ENCODE measurements at places on chromosomes 3 and 15.

DNA sequence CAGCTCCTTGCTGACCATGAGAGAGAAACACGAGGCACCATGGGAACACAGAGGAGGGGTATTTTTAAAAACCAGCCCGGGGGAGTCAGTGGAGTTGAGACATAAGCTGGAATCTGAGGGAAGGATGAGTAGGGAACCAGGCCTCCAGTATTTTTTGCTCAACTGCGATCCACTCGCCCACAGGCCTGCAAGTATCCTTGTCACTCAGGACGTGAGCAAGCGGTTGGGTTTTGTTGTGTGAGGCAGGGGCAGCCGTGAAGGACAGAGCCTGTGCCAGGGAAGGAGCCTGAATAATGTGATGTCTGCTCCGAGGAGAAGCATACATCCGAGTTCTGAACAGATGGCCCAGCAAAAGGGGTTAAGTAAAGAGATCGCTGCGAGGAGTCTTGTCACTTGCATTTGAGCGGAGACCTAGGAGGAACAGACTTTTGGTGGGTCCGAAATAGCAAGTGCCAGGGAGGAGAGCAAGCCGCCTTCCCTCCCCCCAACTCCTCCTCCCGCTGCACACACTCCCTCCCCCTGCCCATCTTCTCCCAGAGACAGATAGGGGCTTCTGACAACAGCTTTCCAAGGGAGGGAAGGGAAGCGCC lies 20.4 kb upstream of the NTRK3 start:
- DNase-seq: no peak

DNA sequence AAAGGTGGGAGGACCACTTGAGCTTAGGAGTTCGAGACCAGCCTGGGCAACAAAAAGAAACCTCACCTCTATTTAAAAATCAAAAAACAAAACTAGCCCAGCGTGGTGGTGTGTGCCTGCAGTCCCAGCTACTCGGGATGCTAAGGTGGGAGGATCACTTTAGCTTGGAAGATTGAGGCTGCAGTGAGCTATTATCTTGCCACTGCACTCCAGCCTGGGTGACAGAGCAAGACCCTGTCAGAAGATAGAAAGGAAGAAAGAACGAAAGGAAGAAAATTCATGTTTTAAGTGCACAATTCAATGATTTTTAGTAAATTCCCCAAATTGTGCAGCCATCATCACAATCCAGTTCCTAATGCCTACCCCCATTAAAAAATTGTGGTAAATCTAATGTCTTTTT lies 7.8 kb downstream of the FSD2 start:
- no peak for DNase-seq

DNA sequence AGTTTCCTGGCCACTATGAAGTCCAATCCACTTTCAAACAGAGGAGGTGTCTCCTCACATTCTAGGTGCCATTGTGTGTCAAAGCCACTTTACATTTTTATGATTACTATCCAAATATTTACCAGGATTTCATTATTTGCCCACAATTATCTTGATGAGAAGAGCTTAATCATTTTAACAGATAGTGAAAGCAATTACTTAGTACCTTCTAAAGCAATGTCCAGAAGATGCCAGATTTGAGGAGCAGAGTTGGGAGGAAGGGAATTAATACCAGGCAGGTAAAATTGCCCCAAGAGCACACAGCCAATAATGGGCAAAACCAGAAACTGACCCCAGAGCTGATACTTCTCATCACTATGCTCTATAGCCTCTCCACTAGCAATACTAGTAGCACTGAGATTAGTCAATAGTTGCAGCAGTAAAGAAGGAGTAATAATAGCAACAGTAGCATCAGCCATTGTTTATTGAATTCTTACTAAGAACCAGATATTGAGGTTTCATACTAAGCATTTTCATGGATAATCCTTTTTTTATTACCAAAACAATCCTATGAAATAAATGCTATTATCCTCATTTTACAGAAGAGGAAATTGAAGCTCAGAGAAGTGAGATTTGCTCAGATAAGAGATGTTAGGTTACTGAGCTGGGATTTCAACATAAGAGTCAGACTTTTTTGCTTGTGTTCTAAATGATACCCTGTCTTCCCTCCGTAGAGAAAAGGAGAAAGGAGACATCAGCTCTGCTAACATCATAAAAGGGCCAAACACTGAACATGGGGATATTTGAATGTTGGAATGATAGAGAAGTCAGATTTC lies 509.3 kb upstream of the CFAP20DC start:
- peak; percentile 25 for DNase-seq

GRCh38 chr15:49589030-49589429 lies 31.6 kb downstream of the FAM227B start:
- DNase-seq: no peak

DNA sequence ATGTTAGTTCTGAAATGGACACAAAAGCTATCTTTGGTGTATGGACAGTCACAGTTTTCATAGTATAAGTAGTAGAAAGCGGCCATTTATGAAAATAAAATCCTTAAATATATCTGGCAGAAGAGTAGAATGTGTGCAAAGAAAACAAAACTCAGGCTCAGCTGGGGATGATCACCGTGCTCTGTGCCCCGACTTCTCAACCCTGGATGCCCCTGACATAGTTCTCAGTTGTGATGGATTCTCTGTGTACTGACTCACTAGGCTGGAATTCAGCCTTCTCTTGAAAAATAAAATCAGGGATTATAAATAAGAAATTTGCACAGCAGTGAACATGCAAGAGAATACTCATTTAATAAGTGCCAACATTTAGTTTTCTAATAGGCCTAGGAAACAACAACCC lies 925.1 kb upstream of the NR2F2 start:
- DNase-seq: no peak

DNA sequence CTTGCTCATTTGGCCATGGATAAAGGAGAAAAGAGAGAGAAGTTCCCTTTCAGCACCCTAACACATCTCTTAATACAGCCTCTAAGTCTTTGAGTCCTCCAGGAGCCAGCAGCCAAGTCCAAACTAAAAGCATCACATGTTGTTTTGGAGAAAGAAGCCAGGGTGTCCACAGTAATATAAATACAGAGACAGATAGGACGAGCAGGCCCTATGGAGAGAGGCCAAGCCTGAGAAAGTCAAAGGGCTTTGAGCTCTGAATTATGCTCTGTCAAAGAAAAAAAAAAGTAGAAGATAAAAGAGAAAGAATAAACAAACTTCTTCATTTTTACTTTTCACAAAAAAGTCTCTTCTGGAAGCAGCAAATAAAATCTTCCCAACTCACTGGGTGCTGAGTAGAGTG lies 92.4 kb upstream of the THBS1 start:
- DNase-seq: no peak

GRCh38 chr3:72018343-72018984 lies 233.5 kb upstream of the PROK2 start:
- no peak for DNase-seq

DNA sequence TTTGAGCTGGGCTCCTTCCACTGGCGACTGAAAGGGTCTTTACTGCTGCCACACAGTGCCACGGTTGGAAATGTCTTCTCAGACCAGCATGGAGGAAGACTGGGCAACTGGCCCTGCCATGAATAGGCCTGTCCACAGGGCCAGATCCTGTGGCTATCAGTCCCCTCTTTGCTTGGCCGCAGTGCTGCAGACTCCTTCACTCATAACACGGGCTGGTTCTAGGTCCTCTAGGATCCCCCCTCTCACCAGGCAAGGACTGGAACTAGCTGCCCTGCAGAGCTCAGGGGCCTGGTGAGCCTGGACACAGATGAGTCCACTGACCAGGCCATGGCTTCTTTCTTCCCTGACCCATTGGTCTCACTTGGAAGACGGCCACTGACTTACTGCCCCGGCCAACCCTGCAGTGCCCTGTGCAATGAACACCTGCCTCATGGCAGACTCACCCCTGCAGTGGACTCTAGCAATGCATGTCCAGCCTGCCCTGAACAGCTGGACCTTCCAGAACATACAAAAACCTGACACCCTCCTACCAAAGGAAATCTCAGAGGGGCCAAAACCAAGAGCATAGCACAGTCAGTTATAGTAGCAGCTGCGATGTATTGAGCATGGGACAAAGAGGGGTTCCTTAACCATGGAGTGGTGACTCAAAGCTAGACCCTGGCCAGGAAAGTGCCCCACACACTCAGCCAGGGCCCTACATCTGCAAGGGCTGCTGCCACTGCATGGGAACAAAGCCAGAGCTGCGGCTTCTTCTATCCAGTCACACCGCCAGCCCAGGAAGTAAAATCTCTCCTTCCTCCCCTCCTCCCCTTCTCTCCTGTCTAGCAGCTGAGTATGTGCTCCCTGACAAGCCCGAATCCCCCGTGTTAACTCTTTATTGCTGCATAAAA lies 72.1 kb upstream of the ITGA11 start:
- DNase-seq: no peak

DNA sequence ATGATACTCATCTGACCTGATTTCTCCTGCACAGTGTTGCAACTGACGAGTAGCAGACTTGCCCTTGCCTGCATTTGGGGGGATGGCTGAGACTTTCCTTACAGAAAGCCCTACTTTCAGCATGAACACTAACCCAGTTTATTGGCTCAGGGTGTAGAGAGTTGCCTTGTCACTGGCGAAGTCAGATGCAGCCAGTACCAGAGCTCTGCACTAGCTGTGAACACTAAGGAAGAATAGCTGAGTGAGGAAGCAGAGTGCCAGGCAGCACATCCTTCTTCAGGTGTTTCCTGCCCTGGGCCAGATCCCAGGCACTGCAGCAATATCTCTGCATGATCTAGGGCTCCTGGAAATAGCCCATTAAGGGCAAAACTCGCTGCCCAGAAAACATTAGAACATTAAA lies 154.0 kb upstream of the SYNPR start:
- no peak for DNase-seq

DNA sequence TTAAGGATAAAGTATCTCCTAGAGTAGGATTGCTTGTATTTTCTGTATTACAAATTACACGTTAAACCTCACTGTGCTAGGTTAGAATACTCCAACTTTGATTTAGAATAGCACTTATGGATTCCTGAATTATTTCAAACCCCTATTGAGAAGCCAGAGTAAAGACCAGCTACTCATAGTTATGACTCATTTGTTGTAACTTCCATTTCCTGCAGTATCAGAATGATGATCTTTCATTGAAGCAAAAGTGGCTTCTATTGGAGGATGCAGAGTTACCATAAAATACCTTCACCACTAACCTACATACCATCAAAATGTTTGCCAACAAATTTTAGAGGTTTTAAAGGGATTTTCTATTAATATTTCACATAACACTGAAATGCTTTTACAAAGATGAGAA lies 1322.7 kb upstream of the ALCAM start:
- no peak for DNase-seq

- no peak for DNase-seq
Measured at GRCh38 chr3:170811515-170811914, 58.5 kb downstream of the RPL22L1 start.

- no peak for DNase-seq
Measured at GRCh38 chr3:63661242-63661641, 8.8 kb downstream of the SNTN start.

DNA sequence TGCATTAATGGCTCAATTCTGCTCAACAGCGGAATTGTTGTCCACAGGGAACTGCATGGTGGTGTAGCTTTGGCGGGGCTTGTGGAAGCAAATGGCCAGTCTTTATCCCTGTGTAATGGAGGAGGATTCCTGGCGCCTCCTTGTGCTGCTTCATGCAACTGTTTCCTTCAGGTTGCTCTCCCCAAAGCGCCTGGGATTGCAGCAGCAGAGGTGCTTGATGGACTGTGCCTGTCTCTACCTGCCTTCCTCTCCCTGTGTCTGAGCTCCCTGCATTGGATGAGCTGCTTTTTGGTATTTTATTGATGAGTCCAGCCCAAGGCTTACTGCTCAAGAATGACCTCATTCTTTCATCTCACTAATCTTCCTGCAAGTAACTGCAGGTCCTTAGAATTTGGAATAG lies 72.9 kb upstream of the NDN start:
- no peak for DNase-seq

DNA sequence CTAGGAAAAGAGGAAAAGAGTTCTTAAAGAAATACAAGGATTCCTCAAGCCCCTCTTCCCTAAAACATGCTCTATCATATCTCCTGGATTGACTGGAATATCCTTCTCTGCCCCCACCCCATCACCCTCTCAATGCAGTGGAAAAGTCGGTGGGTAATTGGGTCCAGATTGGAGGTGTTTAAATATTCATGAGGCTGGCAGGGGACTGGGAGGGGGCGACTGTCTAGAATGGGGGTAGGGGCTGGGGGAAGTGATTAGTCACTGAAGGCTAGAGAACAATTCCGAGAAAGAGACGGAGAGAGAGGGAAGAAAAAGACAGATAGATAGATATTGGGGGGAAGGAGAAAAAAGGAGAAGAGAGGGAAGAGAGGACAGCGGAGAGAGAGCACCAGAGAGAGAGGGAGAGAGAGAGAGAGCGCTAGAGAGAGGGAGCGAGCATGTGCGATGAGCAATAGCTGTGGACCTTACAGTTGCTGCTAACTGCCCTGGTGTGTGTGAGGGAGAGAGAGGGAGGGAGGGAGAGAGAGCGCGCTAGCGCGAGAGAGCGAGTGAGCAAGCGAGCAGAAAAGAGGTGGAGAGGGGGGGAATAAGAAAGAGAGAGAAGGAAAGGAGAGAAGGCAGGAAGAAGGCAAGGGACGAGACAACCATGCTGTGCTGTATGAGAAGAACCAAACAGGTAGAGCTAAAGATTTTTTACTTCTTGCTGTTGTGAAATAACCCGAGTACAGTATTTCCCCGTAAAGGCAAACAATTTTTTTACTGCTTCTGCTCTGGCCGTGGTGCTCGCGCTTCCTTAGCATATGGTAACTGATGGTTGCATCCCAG lies at the start of gene GAP43:
Gene GAP43 (plus strand): TSS at position 467 of the 825 bp plus-strand sequence. CDS start 180 bp downstream, at position 647.
- DNase-seq: no peak

DNA sequence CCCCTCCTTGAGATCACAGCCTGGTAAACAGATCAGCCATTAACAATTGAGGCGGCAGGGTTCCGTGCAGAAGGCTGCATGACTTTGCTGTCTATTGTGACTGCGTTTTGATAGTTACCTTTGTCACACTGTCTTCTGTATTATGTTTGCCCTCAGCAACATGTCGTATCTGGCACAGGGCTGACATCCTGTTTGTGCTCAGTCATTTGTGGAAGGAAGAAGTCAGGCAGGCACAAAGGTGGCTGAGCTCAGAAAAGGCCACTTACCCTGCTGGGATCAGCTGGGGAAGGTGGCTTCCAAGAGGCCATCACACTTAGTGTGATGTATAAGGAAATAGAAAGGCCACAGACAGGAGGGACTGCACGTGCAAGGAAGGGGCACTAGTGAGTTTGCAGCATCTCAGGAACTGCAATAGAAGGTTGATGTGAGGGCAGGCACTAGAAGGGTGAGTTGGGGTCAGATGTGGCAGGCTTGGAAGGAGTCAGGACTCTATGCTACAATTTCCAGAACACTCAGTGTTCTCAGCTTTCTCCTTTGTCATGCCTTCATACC lies 13.4 kb downstream of the PML start:
- peak; percentile 74 for DNase-seq

DNA sequence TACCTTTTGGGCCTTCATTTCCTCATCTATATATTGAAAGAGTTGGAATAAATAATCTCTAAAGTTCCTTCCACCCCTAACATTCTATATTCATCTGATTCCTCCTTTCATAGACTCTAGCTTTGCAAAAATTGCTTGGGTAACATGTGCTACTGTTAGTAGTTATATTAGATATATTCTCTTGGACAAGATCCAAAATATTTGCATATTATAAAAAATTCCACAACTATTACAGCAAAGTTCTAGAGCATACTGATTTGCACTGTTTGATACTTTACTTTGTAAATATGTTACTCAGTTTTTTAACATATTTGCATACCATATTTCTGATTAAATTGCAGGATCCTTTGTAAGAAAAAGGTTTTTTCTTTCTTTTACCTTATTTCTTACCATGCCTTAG lies 95.9 kb upstream of the UBE2E2 start:
- no peak for DNase-seq

All from activated CD4-positive, alpha-beta T cell treated with anti-CD3 and anti-CD28 coated beads, Interleukin-2, Interleukin-4, amounts not matched to agents 100 ng/mL and 50 ng/mL, durations not matched to agents 16 hours and 8 hours (primary cell).